ENCODE measurements at places on chromosomes 2 and 18. TPM values are rescaled to one million over a fixed set of nuclear protein-coding genes. Genes with fewer than 3 reads are reported as not detected.

DNA sequence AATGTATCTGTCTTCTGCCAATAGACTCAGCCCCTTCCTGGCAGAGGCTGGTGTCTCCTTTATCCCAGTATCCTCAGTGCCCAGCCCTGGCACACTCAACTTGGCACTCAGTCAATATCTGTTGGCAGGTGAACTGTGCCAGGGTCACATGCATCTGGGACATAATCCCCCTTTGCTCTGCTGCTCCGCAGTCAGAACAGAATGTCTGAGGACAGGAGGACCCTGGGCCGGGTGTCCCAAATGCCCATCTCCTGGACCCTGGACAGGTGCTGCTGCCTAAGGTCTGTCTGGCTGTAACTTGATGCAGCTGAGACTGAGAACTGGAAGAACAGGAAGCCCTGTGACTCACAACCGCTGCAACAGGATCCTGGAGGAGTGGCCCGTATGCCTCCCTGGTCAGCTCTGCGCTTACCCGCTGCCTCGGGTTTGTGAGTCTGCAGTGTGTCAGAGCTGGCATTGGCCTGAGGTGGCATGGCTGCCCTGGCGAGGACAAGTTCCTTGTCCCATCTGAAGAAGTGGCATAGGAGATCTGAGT, 11.4 kb downstream of the HK2 start:
- peak; percentile 88 for DNase-seq

GRCh38 chr2:105734762-105735538, 9.8 kb upstream of the NCK2 start:
- DNase-seq: no peak

GRCh38 chr2:134301099-134301927, 47.4 kb downstream of the MGAT5 start:
- no peak for DNase-seq

GRCh38 chr2:88190808-88191721, 20.9 kb downstream of the THNSL2 start:
- DNase-seq: peak; percentile 24

DNA sequence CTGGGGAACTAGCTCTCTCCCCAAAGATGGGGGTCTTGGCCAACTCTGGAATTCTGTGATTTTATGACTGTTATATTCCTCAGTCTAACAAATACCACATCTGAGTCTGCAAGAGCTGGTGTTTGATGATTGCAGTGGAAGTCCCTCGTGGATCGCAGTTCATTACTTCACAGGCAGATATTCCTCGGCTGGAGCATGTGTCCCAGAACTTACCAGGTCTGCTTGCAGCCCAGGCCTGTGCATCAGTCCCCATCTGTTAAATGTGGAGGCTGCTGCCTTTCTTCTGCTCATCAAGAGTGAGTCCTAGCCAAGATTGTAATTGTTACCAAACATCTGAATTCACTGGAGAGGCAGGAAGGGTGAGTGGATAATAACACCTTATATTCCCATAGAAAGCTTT, 55.5 kb downstream of the PRKCE start:
- DNase-seq: no peak

DNA sequence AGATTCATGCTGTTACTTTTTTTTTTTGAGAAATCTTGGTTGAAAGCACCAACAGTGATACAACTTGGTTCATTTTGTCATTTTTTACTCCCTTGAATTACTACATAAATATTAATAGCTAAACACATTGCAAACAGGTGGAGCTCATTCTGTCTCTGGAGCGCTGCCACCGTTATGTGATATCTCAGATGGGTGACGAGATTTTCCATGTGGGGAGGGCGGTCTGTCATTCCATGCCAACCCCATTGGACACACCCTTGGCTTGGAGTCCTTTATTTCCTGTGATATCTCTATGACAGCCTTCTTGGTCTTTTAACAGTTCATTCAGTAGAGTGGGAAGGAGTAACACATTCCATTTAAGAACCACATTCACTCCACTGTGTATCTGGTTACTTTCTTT, 794.8 kb downstream of the SATB2 start:
- no peak for DNase-seq

DNA sequence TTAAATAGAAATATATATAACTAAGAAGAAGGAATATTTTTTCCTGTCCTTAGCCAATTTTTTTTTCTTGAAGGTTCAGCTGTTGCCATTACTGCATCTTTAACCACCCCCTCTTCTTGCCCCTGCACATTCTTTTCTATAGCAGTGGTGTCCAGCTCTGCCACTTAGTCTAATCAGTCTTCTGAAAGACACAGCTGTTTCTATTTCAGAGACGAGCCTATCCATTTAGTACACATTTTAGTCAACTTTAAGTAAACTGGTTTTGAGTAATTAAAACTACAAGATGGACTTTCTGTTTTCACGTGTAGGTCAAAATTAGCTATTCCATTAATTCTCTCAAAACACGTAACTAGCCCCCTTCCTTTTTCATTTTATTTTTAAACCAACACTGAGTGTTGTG, 21.0 kb downstream of the SPOPL start:
- no peak for DNase-seq

GRCh38 chr2:111919365-111919764, 21.0 kb downstream of the MERTK start:
- no peak for DNase-seq

- no peak for DNase-seq
These were observed 1280.5 kb upstream of the CDH2 start for GRCh38 chr18:29457316-29457889.

The LCT gene
- total RNA-seq: not detected
